ENCODE measurements at places on chromosomes 7 and 10.
A peak's percentile ranks its signal among the peaks of the same experiment; 100 is the strongest.

DNA sequence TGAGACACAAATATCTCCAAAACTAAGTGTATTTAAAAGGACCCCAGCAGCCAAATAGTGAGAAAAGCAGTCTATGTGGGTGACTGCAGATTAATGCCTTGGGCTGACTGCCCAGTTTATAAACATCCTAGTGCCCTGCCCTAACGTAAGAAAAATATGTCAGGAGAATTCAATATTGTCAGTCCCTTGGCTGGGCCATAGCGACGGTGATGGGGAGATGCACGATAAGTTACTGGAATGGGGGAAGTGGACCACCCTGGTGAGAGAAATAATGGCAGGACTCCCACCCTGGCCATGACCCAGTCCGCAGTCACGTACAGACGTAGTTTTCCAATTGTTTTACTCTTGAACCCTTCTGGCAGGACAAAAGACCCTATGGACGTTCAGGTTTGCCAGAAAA lies 48.0 kb downstream of the JCAD start:
- DNase-seq = no peak

- DNase-seq = no peak
Observed at GRCh38 chr10:43057831-43058340, 19.0 kb upstream of the RET start.

DNA sequence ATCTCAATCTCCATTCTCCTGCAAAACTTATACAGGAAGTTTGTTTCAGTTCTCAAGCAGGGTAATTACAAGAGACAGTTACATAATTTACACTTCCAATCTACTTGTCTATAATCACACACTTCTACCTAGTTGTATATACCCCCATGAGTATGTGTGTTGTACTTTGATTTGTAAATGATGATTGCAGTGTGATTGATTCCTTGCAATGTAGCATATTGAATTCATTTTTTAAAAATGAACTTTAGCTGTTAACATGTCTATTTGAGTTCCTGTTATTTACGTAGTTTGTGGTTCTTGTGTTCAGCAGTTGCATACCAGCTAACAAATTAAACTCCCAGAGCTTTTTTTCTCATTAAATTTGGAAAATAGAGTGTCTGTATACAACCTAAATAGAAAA lies 102.5 kb upstream of the SAMD8 start:
- peak; percentile 18 for DNase-seq

- DNase-seq = no peak
Observed at GRCh38 chr10:13769946-13770345, 183.2 kb downstream of the PRPF18 start.

GRCh38 chr10:113891476-113891875 lies 37.0 kb downstream of the NHLRC2 start:
- DNase-seq = no peak

DNA sequence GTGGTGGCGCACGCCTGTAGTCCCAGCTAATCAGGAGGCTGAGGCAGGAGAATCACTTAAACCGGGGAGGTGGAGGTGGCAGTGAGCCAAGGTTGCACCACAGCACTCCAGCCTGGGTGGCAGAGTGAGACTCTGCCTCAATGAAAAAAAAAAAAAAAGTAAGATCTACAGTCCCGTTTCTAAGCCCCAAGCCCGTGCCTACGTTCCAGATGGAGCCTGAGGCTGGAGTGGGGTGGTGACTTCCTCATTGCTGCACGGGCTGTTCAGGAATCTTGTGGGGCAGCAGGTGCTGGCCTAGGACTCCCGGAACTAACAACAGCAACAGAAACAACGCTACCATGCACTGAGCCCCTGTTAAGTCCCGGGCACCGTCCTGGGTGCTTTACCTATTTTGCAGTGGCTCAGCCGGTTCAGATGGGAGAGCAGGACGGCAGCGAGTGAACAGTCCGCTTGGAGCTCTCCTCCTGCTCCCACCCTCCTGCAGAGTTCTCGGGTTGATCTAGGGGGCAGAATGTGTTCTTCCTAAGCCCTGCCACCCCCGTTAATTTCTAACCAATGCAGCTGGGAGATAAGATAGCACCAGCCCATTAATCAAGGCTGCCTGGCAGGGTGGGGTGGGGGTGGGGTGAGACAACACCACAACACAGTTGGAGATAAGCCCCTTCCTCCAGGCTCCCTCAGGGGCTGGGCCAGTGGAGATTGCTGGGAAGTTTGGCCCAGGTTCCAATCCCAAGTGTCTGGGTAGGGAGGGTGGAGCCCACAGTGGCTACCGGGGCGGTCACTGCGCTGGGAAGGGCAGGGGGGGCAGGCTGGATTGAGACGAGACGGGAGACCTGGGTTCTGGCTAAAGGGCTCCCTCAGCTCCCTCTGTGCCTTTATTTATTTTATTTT lies 17.0 kb upstream of the SFRP5 start:
- DNase-seq = no peak

DNA sequence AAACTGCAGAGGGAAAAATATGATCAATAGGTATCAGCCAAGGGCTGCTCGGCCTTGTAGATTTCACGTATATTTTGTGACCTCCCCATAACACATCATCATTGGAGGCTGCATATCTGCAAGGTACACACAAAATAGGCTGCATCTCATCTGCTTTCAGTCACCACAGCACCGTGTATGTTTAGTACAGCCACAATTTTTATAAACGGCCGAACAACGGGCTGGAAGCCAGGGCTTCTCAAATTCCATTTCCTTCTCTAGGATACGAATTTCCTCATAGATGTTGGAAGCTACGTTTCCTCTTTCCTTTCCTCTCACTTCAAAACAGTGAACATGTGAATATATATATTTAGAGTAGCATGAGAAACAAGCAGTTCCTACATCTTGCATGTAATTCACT lies 20.2 kb upstream of the FOXK1 start:
- no peak for DNase-seq

GRCh38 chr10:123153486-123154091 lies 613 bp upstream of the BUB3 start:
- DNase-seq = no peak

DNA sequence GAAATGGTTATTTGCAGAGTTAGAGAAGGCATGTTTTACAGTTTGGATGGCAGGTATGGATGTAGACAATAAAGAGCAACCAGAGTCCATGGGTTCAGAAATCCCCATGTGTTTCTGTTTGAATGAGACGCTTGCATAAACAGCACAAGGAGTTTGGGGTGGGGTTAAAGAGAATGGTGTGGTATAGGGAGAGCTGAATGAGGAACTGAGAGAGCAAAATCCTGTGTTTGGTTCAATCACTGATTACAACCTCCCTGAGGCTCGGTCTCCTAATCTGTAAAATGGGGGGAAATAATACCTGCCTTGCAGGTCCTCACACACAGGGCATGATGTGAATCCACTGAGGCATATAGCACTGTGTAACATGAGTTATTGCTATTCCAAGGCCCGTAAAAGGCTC lies 23.7 kb downstream of the CAV1 start:
- DNase-seq = no peak

- no peak for DNase-seq
Observed at GRCh38 chr10:95337423-95338160, 46.8 kb upstream of the PDLIM1 start.

- no peak for DNase-seq
Observed at GRCh38 chr10:2619472-2619871, 447.9 kb upstream of the PFKP start.

GRCh38 chr7:47407821-47408674 lies 173.9 kb downstream of the TNS3 start:
- no peak for DNase-seq

DNA sequence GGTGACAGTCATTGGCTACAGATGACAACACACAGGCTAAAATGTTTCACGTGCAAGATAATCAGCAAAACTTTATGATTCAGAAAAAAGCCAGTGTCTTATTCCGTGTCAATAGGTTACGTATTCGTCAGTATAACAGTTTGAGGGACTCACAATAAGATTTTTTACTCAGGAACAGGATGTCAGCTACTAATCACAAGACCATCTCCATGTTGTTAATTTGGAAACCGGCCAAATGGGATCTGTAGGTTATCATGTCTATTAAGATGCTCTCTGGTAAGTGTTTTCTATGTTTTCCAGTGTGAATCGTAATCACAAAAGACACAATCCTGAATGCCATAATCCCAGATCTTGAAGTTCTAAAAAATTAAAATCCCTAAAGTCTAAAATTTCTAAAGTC lies 197.3 kb downstream of the ETV1 start:
- DNase-seq = no peak

GRCh38 chr10:81724431-81724830 lies 150.6 kb upstream of the NRG3 start:
- DNase-seq = no peak

DNA sequence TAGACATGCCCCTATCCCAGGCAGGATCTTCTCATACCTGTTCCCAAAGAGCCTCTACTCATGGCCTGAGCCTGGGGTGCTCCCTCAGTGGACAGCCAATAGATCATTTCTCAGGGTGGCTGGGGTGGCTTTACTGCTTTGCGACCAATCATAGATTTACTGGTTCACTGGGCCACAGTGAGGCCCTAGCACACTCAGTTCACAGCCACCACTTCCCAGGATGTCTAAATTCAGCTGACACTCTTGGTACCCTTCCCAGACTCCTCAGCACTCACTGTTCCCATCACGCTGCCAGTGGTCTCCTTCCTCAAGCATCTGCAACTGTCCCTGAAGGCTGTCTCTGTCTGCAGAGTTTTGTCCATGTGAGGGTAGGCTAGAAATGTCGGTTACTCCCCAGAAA lies 50.6 kb downstream of the ARHGAP22 start:
- no peak for DNase-seq

GRCh38 chr7:131546126-131546525 lies 10.3 kb downstream of the PODXL start:
- DNase-seq = no peak
